ENCODE measurements at places on chromosomes 6 and 20. TPM values are rescaled to one million over a fixed set of nuclear protein-coding genes. Genes with fewer than 3 reads are reported as not detected.

The PRL gene
- total RNA-seq: not detected

The TPMT gene
- total RNA-seq: 5.3 TPM

The CD24 gene
- 0.21 TPM for total RNA-seq

The NKX2-4 gene
- total RNA-seq: not detected

The FAM83D gene
- total RNA-seq: 10.5 TPM

DNA sequence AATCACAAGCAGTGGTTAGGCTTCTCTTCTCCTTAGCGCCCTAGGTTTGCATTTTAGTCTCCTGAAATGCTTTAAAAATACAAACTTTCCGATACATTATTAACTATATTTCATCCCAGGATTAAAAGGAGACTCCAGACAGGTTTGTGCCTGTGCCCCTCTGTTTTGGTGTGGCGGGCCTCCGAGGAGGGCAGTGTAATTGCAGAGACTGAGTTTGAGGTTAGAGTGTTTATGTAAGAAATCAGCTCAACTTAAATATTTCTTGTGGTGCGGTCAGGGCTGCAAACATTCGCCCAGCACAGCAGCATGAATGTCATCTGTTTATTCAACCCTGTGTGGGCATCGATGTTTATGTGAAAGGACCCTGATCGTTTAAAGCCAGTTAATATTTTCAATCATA is 130.4 kb upstream of the AKAP12 start:
- no peak for DNase-seq

DNA sequence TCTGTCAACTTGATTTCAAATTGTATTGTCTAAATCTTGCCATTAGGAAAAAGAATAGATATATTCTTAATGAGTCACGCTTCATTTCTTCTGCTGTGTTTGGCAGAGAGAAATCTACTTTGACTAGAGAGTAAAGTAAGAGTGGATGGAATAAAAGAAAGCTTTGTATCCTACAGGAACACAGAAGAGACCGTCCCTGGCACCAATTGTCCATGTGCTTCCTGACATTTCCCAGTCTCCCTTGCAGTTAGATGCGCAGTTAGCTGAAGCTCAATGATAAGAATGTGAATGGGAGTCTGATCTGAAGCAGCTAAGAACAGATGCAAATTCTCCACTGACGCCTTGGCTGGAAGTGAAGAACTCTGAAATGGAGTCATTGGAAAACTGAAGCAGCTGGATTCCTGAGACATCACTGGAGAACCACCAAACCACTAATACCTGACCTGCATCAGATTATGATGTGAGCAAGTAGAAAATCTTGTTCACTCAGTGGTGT is 528.2 kb upstream of the MARCKS start:
- no peak for DNase-seq

DNA sequence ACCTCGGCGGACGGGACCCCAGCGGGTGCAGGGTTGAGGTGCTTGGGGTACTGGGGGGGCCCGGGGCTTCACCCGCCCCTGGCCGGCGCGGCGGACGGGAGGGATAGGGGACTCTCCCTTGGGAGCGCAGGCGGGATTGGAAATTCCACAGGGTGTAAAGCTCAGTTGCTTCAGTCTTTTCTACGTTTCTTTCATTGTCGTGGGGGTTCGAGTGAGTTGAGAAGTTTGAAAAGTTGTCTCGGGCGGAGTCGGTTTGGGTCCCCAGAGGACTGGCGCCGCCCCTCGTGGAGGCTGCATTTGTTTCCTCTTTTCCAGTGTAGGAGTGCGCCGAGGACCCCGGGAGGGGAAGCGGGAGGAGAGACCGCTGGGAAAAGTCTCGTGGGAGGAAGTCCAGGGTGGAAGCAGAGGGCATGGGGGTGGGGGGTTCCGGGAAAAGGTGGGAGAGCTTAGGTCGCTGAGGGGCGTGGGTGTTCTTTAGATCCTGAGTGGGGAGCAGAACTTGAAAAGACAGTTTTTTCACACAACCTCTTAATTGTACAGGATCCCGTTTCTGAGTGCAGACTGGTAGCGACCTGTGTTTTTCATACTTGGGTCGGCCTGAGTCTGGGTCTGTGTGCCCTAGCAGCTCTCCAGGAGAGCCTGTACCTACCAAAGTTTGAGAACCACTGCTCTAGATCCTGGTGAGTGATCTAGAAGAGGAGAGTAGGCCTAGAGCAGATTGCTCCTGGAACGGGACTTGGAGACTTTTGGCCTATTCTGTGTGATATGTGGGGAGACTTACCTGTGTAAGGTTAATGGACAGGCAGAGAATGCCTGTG is 495 bp downstream of the FAM83B start:
- no peak for DNase-seq

- no peak for DNase-seq
These were observed 352.5 kb downstream of the CDH4 start for GRCh38 chr20:61604549-61604948.

DNA sequence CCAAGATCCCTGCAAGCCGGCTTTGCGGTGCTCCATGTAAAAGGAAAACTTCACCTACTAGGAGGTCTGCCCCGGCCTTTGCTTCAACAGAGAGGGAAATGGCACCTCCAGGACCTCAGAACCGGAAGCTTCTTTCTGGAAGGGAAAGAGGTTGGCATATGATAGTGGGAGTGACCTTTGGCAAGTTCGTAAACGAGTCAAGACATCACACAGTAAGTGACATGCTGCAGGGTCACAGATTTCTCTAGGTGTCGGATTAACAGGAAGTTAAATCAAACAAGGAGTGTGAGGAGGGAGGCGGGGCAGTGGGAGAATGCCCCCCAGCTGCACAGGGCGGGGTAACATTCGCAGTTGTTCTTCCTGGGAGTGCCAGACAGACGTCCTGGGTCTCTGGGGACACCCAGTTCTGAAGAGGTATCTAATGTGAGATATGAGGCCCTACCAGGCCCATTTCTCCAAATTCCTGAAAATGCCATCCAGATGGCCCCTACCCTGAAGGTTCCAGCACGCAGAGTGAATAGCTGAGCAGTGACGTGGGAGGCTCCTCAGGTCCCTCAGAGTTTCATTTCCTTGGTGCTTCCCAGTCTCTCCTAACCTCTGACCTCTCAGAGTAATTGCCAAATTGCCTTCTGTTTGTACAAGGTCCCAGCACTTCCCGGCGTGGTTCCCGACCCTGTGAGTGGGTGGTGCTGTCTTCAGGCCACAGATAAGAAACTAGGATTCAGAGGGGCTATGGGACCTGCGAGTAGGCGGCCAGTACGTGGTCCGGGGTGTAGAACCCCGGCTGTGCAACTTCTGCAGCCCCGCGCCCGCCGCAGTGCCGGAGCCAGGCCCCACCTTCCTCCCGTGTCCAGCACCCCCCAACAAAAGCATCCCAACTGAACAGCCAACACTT is 1.9 kb downstream of the RRBP1 start:
- DNase-seq: no peak

Measured in activated CD4-positive, alpha-beta T cell treated with anti-CD3 and anti-CD28 coated beads for 36 hours (primary cell).